ENCODE measurements at places on chromosomes 4 and X.

- DNase-seq: no peak
Measured at GRCh38 chrX:10988653-10989052, 122.5 kb upstream of the HCCS start.

GRCh38 chr4:148375584-148375983 is 66.6 kb downstream of the NR3C2 start:
- no peak for DNase-seq

- DNase-seq: no peak
Measured at GRCh38 chrX:108090491-108091263, 665 bp downstream of the PSMD10 start.

GRCh38 chrX:16594490-16594889 is 55.5 kb upstream of the S100G start:
- no peak for DNase-seq

GRCh38 chr4:35399912-35400311 is 844.4 kb downstream of the ARAP2 start:
- DNase-seq: no peak

GRCh38 chr4:103754844-103755243 is 35.1 kb upstream of the TACR3 start:
- DNase-seq: no peak

DNA sequence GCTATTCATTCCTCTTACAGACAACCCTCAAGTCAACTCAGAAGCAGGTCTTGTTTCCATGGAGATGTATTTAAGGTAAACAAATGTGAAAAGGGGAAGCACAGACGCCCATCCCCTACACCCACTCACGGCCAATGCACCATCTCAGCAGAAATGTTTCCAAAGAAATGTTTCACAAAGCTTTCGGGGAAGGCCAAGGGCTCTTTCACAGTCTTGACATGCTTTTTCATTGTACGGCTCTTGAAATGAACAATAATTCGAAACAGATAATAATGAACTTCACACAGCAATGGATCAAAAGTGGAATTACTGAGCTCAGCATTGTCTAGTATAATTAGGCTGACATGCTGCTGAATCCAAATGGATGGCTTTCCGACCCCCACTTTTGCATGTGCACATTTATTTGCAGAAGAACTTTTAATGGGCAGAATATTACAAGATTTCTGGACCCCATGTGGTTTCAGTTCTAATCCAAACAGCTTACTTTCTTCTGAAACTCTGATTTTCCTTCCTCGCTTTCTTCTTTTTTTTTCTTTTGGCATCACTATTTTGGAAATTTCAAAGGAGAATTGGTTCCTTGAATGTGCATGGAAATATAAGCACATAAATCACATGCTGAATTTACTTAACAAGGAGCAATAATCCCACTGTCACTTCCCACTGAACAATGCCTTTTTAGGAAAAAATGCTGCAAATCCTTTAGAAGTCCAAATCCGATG is 160.9 kb downstream of the SMIM20 start:
- no peak for DNase-seq

GRCh38 chr4:165760182-165760581 is 112.9 kb upstream of the TLL1 start:
- DNase-seq: no peak

GRCh38 chrX:20144491-20144890 is 2.9 kb upstream of the EIF1AX start:
- DNase-seq: no peak

DNA sequence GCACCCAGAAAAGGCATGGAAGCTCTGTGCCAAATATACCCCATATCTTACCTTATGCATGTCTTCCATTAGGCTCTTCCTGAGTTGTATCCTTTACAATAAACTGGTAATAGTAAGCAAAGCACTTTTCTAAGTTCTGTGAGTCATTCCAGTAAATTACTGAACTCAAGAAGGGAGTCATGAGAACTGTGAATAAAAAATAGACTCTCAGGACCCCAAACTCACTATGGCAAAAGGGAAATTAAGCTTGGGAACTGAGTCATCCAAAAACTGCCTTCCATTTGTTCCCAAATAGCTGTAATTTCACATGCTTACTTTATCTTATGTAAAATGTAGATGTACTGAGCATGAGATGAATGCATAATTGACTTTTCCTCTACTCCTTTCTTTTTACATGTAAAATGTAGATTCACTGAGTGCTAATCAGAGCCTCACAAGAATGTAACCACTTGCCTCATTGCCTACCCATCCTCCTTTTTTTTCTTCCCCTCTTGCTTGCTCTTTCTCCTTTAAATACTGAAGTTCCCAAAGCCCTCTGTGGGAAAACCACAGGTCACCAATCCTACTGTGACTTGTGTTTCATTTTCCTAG is 8.1 kb downstream of the TCEAL3 start:
- DNase-seq: no peak

DNA sequence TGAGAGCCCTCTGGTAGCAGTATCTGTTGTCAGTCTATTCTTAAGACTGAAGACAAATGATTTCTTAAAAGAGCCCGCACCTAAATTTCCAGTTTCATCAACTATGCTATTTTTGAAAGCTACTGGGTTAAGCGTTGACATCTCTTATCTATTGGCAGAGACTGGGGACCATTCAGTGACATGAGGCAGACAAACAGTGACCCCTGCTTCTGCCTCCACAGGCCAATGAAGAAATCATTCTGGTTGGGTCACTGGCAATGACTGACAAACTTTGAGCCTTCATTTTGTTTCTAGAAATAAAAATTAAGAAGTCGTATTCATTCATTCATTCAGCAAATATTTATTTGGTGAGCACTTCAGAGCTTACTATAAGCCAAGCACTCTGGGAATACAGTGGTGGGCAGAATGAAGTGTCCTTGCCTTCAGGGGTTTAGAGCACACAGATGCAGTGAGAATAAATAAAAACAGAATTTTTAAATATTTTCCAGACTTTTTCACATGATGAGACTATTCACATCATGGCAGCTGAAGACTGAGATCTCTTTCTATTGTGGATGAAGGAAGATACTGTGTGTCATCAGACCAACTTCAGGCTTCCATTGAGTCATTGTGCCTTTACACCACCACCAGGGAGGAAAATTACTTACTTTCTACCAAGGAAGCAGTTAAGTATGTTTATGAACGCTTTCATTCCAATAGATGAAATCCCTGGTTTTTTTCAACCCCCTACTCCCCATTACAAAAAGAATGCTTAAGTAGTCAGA is 36.0 kb downstream of the SORBS2 start:
- DNase-seq: no peak

- no peak for DNase-seq
Measured at GRCh38 chr4:147761218-147761883, 29.5 kb downstream of the ARHGAP10 start.

DNA sequence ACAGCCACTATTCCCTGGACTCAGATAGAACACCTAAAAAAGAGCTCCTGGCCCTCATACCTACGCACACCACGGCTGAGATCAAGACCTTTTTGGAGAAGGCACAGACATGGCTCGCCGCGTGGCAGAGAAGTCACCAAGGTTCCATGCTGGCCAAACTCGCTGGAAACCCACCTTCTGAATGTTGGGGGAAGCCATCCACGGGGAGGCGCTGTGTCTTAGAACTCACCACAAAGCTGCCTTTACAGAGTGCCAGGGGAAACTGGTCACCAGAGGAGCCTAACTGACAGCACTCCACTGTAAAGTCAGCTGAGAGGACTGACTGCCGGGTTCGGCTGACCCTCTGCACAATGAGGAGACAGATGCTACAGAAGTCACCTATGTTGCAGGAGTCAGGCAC is 97.9 kb downstream of the NEUROG2 start:
- DNase-seq: no peak

DNA sequence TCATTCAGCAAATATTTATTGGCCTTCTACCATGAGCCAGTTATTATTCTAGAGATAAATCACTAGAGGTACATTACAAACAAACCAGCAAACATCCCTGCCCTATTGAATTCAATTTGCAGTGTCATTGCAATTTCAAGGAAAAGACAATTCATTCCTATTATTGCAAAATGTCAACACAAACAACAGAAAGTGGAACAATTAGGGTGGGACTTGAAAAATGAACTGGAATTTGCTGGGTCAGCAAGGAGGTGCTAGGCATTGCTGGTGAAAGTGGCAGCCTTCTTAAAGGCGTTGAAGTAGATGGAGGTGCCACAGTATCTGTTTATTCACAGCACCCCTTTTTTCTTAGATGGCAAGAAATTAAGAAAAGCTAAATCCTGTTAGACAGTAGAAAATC is 224.0 kb upstream of the BMP3 start:
- no peak for DNase-seq

GRCh38 chr4:87851332-87851731 is 18.6 kb downstream of the MEPE start:
- no peak for DNase-seq

DNA sequence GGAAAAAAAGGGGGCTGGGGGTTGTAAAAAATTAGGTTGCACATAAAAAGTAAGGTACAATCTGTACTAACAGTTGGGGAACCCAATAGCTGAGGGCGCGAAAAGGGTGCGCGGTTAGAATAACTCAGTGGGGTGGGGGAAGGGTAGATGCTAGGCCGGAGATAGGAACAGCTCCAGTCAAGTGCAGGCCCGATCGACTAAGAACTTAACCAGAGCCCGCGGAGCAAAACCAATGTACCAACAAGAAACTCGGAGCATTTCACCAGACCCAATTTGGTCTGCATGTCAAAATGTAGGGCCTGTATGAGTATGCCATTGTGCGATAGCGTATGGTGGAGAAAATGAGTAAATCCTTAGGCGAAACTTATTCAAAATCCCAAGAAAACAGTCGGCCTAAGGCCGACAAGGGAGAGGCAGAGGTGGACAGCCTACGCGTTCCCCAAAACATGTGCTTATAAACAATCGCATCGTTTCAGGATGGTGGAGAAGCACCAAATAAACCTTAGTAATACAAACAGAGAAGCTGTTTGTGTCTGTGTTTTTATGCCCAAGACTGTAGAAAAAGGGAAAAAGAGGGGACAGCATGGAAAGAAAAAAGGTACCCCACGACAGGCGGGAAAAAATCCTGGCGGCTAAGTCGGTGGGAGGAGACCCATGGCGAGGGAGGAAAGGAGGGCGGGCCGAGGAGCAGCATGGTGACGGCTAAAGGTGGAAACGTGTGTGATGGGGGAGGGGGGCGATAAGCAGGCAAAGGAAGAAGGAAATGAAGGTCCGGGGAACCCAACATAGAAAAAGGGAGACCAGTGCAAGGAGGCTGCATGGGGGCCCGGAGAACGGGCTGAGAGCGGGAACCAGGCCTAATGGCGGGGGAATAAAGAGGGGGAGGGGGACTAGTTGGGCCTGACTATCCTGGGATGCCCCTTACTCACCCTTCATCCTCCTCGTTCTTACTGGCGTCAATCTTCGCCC is 990 bp downstream of the HNRNPD start:
- peak; percentile 85 for DNase-seq

DNA sequence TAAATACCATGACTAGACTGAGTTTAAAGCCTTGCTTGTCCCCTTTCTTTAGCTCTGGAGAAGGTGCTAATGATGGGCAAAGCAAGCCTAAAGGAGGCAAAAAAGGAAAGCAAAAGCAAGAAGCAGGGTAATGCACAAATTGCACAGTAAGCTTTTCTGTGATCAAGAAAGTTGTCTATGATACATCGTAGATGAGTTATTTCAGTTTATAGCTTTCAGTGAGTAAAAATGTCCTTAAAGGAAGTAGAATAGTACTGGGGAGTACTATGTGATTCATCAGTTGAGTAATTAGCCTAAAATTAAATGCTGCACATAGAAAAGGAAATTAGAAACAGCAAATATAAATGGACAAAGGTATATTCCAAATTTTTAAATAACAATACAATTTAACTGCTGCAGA is 50.2 kb upstream of the PDE5A start:
- no peak for DNase-seq

DNA sequence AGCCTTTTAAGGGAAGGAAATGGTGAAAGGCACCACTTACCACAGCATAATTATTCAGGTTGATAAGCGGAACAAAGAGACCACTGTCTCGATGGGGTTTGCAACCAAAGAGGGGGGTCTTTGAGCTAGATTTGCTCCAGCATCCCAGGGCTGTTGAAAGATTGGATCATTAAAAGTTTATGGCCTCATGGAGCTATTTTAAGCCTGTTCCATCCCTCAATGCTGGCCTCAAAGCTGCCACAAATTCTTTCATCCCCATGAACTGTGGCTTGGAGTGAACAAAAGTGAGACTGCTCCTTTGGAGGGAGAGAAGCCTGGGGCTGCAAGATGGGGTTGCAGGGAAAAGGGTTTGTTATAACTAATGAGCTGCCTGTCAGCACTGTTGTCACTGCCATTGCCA is 209.8 kb downstream of the RTL9 start:
- DNase-seq: no peak

GRCh38 chr4:113325876-113326615 is 276.6 kb downstream of the ANK2 start:
- DNase-seq: no peak

- no peak for DNase-seq
Measured at GRCh38 chr4:25827373-25827772, 35.4 kb downstream of the SEL1L3 start.

DNA sequence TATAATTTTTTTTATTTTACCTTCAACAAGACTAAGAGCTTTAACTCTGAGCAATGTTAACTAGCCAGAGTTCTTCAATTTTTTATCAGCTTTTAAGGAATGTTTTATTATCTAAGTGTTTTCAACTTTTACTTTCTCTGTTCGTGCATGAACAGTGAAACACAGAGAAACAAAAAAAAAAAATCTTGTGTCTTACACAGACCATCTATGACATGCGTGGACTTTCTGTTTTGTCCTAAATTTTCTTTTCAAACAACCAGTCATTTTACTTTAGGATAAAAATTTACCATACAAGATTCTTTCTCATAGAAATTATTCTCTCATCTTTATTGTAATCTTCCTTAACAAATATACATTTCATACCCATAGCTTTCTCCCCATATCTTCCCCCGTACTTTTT is 731.9 kb upstream of the PCDH10 start:
- no peak for DNase-seq

DNA sequence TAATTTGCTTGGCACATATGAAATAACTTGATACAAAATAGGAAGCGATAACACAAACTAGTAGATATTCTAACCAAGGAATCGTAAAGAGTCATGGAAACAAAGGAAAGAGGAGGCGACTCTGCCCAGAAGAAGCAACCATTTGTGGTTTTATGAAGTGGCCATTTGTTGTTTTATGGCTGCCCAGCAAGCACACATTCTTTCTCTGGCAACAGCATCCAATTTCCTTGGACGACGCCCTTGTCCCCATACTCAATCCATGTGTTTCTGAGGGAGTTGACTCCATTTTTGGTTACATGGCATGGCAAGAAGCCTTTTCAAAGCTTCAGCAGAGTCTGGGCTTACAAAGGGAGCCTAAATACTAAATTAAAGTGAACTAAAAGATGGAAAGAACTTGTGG is 295.1 kb downstream of the INPP4B start:
- DNase-seq: no peak

All from cardiac septum (tissue), 1 donor.